ENCODE measurements at places on chromosomes 3 and 15.
A peak's percentile ranks its signal among the peaks of the same experiment; 100 is the strongest.

DNA sequence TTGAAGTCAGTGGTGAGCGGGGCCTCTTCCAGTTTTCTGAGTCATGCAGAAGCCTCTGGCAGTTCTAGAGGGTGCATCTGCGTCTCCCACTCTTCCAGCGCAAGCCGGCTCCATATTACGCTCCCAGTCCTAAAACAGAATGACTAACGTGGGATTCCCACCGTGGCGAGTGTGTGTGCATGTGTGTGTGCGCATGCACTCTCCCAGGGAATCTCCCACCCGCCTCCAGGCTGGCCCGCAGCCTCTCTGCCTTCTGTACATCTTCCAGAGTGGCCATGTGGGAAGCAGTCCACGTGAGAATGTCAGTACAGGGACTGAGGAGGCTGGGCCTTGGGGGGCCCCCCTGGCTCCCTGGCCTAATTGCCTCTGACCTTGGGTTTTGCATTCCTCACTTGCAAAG is 87.7 kb downstream of the LSM3 start:
- peak; percentile 85 for DNase-seq

GRCh38 chr15:95690631-95691340 is 639.7 kb upstream of the NR2F2 start:
- DNase-seq: no peak

DNA sequence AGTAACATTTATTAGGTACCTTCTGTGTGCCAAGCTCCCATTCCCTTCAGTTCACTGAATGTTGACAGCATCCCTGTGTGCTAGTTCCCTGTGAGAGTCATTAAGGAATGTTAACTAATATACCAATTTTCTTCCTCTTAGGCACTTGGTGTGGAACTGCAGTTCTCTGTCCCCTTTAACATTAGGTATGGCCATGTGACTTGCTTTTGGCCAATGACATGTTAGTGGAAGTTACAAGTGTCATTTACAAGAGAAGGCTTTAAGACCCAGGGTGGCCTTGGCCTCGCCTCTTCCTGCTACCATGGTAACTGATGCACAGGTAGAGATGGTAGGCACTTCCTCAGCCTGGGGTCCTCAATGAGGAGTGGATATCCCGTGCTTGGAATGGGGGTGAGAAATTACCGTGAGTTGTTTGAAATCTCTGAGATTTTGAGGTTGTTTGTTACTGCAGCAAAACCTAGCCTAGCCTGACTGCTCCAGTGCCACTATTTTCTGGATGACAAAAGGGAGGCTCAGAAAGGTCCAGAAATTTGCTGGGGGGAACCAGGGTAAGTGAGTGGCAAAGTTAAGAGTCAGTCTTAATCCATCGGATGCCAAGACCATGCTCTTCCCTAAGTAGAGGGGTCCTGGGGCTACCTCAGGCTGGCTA is 21.2 kb upstream of the LINGO1 start:
- no peak for DNase-seq

GRCh38 chr3:135106445-135106844 is 311.4 kb downstream of the EPHB1 start:
- peak; percentile 12 for DNase-seq

DNA sequence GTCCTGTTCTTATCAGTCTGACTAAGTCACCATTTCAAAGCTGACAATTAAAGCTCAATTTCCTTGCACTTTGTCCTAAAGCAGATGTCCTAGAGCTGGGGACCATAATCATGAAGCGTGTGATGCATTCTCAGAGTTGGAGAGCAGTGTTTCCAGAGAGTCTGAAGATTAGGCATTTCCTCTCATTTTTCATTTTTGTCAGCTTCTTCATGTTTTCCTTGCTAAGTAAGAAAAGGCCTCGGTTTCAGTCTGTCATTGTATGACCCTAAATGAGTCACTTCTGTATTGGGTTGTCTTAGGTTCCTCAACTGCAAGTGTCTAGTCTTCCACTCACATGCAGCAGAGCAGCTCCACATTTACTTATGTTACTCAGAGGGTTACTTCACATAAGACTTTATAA is 257.2 kb upstream of the TPRG1 start:
- peak; percentile 58 for DNase-seq

Measured in foreskin fibroblast (primary cell).